ENCODE measurements at places on chromosomes 3 and 15.

- DNase-seq = no peak
These were observed 128.6 kb downstream of the GSK3B start for GRCh38 chr3:119965692-119966091.

DNA sequence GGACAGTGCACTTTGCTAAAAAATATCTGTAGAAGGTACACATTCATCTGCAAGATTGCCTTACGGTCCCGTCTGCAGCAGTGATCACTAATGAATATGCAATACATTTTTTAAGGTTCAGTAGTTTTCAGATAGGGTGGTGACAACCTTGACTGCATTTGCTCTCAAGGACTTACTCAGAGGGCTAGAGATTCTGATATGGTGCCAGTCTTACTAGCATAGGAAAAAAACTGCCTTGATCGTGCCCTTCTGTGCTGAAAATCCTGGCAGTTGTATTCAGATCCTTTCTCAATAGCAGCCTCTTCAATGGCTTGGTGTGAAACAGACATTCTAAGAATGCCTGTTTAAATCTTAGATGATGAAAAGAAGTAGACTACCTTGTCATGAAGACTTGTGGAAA is 411.9 kb upstream of the CCDC54 start:
- no peak for DNase-seq

DNA sequence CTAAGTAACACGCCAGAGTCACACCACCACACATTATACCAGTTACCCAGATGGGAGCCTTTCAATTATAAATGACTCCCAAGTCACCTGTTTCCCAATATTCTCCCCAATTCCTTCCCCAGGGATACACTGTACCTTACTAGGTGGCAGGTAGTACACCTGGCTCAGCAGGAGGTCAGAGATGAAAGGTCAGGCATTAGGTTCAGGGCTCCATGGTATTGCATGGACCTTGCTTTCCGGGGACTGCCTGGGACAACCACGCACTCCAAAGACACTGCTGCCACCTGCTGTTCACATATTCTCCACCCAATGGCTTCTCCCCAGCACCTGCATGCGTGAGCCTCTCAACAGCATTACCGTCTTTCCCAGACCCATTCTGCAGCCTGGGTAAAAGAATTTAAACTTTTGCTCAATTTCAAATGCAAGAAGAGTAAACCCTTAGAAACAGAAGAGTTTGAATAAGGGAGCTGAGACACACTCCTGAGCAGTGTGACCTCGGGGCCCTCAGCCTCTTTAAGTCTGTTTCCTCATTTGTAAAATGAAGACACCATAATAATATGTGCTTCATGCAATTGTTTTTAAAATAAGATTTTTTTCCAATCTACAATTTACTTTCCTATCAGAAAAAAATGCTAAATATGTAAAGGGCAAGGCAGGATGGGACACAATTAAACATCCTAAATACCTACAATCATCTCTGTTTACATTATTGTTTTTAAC is 28.0 kb upstream of the LACTB start:
- DNase-seq = no peak

GRCh38 chr15:37764733-37765191 is 169.7 kb upstream of the TMCO5A start:
- no peak for DNase-seq

DNA sequence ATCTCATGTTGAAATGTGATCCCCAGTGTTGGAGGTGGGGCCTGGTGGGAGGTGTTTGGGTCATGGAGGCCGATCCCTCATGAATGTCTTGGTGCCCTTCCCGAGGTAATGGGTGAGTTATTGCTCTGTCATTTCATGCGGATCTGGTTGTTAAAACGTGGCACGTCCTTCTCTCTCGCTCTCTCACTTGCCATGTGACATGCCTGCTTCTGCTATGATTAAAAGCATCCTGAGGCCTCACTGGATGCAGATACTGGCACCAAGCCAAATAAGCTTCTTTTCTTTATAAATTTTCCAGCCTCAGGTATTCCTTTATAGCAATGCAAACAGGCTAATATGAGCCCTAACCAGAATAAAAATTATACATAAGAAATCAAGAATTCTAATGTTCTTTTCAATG is 31.7 kb upstream of the HACD2 start:
- DNase-seq = no peak

GRCh38 chr15:98914626-98915025 is 93.0 kb downstream of the PGPEP1L start:
- DNase-seq = no peak

DNA sequence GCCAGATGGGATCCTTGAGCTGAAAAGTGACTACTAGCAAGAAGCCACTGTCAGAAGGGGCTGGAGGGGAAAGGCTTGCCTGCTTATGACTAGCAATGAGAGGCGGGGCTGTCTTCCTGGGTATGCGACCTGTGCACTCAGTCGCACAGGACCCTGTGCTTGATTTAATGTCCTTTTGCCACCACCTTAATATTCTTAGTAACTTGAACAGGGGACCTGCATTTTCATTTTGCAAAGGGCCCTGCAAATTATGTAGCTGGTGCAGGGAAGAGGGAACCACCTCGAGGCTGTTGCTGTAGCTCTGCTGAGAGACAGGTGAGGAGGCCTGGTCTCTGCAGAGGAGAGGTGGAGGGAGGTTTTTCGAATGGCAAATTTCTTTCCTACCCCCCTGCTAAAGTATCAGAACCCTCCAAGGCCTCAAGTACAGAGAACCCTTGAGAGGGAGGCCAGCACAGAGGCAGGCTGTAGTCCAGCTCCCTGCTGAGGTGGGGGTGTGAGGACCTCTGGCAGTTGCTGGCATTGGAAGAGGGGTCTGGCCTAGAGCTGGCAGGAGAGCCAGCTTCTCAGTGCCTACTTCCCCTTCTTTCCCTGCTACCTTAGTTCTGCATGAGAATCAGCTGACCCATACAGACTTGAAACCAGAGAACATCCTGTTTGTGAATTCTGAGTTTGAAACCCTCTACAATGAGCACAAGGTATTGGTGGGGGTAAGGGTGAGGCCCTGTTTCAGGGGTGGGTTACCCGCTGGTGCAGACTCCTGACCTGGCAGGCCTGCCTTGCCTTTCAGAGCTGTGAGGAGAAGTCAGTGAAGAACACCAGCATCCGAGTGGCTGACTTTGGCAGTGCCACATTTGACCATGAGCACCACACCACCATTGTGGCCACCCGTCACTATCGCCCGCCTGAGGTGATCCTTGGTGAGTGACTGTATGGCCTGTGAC is 11.4 kb downstream of the CLK3 start:
- DNase-seq = no peak

DNA sequence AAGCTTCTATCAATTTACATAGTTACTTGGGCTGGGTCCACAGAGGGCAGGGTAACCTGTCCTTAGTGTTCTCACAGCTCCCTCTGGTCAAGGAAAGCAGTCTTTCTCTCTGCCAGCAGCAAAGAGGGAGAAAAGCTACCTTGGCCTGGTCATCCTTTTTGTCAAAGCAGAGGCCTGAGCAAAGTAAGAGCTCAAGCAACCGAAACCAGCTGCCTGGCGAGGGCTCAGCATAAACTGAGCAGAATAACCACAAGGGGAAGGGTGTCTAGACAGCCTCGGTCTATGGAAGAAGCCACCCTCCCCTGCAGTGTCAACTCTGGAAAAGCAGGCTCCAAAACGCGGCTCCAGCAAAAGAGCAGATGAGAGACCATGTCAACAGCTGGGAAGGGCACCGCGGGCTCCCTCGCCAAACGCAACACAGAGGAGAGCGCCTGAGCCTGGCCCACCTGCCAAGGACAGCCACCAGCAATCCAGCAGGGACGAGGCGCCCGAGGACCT is 17.4 kb downstream of the LRIG1 start:
- DNase-seq = no peak

DNA sequence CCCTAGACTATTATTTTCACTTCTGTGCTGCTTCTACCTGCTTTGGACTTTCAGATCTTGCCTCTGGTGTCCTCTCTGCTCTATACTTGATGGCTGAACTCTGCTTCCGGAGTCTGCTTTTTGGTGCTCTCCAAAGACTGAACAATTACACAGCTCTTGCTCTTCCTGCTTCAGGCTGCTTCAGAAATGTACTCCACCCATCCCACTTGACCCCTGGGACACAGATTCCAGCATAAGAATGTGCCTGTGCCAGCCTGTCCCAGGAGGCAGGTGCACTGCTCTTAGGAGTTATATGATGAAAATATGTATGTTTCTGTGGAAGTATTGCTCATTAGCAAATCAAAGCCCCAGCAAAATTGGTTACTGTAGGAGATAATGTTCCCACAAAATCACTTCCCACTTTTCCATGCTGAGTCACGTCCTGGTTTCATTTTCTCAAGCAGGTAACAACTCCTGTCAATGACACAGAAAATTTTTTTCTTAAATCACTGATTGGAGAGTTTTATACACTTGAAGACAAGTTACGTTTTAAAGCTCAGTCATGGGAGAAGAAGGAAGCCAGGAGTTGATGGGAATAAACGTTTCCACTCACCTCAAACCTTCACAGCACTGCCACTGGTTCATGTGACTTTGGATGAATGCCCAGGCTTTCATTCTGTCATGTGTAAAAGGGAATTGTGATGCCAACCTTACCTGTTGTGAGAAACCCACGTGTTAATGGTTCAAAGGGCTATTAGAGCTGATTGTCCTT is 239.4 kb upstream of the ZPLD1 start:
- DNase-seq = no peak

GRCh38 chr3:149384911-149385321 is 7.5 kb upstream of the TM4SF1 start:
- DNase-seq = no peak

DNA sequence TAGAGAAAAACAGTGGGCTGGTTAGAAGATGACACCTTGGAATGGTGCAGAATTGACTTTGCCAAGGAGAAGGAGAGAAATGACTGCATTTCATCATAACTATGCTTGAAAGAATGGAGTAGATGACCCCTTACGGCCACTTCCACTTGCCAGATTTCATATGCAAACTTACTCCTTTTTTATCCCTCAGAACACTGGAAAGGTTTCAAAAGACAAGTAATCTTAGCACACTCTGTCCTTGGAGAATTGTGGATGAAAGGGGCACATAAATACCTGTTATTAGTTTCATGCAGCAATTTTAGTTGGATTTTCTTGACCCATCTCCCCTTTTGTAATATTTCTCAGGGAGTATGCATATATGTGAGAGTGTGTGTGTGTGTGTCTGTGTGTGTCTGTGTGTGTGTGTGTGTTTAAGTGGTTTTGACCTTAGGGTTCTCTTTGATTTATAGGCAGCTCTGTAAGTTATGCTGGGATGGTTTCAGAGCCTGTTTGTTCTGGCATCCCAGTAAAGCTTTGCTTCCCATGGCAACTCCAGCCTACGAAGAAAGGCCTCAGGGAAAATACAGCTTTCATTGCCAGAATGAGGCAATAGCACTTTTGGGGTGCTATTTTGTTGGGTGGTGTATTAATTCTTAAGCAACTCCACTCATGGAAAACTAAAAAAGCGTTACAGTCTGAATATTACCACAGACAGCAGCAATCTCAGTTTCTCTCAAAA is 122.2 kb upstream of the TP63 start:
- DNase-seq = peak; percentile 33

DNA sequence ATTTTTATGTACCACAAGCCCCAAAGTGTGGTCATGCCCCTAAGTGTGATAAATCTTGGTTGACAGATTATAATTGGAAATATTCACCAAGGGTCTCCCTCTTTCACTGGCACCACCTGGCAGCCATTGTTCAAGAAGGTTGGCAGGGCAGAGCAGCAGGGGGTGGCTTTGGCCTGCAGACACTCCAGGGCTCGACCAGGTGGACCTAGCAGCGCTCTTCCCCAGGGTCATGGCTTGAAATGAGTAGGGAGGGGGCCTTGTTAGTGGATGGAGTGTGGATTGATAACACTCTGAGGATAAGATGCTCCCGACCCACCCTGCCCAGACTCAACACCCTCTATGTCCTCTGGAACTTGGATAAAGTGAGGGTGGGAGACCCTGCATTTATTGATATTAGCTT is 58.2 kb upstream of the KLHL25 start:
- DNase-seq = no peak

- no peak for DNase-seq
These were observed 69.1 kb downstream of the PEAK1 start for GRCh38 chr15:77350792-77351191.

GRCh38 chr3:61505197-61505596 is 56.2 kb upstream of the PTPRG start:
- no peak for DNase-seq

DNA sequence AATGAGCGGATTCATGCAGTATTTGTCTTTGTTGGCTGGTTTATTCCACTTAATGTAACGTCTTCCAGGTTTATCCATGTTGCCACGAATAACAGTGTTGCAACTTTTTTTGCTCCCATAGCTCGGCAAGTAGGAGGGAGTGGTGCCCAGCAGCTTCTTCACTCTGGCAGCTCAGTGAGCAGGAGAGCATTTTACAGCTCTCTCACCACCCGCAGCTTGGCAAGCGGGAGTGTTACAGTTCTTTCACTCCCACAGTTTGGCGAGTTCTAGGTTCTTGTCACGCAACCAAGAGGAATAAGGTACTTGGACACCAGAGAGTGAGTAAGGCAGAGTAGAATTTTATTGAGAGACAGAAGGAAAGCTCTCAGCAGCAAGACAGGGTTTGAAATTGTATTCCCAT is 935.2 kb downstream of the TBL1XR1 start:
- DNase-seq = no peak

DNA sequence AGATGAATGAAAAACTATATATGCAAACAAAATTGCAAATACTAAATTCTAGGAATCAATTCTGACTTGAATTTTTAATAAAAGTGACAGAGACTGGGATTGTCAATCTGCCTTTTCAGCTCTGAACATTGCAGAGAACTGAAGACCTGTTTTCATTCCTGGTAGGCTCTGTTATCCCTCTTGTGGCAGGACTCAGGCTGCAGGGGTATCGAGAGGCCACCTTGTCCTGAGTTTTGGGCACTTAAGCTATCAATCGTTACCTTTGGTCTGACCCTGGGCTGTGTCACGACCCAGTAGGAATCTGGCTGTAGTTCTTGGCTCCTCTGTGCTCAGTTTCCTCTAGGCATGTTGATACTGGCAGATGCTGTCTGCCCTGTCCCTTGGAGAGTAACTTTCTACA is 238.0 kb downstream of the CACNA2D3 start:
- DNase-seq = no peak

DNA sequence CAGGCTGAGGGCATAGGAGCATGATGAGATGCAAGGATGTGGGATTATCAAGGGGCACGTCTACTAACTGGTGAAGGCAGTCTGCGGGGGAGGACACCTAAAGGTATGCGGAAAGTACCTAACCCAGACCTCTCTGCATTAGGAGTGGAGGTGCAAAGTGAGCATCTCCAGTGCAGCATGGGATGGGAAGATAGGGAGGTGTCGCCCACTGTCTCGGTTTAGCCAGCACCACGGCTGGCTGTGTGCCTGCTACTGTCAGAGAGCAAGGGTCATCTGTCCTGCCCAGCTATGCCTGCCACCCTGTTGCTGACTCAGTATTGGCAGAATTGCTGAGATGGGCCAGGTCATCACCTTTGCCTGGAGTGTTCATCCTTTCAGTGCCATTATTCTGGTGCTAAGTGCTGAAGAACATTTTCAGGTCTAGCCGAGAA is 40.1 kb downstream of the OXNAD1 start:
- DNase-seq = no peak

GRCh38 chr3:186746008-186746407 is 28.8 kb downstream of the KNG1 start:
- no peak for DNase-seq

DNA sequence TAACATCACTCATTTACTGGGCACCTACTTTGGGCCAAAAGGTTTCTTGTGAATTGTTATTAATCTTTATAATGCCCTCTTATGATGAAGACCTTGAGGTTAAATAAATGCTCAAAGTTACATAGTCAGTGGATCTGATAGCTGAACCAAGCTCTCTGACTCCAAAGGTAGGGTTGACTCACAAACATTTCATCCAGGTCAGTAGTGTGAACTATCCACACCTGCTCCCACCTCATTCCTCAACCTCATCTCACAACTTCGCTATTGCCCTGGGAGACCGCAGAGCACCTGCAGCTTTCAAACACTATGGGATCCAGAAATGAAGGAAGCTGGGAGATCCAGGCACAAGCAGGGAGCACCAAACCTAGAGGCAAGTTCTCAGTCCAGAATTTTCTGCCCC is 93.8 kb upstream of the FGF12 start:
- DNase-seq = no peak

All from left renal cortex interstitium (tissue), 4 donors.